ENCODE measurements at places on chromosomes 12 and 14.

DNA sequence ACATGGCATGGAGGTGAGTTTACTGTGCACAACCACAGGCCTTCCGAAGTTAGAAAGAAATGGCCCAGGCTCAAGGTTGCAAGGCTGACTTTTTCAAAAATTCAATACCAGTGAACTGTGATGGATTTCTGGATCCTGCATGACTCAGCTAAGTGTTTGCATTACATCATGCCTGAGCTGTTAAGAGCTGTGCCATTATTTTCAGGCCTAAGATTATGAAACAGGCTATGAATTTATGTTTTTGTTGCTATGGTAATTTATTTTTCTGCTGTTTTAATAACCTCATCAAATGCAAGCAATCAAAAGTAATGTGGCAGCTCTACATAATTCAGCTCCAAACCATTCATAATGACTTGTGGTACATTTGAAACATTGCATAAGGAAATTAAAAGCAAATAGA is 457.7 kb upstream of the TMEM132C start:
- no peak for DNase-seq

- no peak for DNase-seq
Observed at GRCh38 chr12:112341046-112341825, 41.0 kb downstream of the HECTD4 start.

GRCh38 chr14:93109572-93110481 is 5.9 kb downstream of the ITPK1 start:
- no peak for DNase-seq

DNA sequence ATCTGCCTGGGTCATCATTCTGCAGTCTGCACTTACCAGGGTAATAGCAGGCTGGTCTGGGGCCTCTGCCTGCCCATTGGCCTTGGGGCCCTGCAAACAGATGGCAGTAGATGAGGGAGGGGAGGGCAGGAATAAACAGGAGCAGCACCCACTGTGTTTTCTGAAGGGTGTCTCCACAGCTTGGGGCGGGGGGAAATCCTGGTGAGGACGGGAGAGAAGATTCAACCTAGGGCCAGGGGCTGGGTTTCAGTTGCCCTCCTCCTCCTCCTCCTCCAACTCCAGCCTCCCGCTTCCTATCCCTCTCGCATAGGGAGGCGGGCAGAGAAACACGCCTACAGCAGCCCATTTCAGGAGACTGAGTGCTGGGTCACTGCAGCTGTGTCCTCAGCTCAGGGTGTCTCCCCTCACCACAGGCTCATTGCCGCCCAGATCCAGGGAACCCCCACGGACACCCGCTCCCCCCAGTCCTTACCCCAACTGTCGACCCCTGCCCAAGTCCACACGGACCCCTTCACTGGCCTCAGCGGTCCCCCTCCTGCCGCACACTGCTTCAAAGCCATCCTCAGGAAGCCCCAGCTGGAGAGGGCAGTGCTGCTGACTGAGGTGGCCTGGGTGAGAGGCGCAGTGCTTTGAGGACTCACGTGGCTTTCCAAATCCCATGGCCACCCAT is 9.1 kb upstream of the KRT80 start:
- no peak for DNase-seq

DNA sequence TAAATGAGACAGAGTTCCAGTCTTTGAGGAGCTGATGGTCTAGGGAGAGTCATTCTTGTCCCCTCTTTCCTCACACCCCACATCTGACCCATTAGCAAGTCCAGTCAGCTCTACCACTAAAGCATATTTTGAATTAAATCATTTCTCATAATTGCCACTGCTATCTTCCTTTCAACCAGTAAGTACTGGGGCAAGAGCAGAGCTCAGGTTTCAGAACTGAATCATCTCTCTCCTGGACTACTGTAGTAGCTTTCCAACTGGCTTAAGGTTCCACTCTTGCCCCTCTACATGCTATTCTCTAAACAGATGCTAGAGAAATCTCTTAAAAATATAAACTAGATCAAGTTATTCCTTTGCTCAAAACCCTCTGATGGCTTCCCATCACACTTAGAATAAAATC is 218.3 kb downstream of the TTC6 start:
- DNase-seq: no peak

DNA sequence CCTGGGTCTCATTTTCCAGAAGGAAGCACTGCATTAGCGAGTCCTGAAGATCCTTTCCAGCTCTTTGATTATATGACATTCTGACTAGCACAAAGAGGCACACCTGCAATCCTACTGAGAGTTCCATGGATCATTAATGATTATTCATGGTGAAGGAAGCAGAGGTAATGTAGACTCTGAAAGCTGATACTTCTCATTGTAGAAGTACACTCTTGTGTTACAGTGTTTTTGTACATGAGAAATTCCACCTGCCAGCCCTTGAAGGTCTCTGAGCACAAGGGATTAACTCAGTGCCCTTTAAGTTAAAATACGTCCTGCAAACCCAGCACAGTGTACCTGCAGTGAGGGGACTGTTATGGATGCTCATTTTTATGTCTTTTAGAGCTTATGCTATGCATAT is 558.8 kb upstream of the FBXO33 start:
- DNase-seq: no peak

GRCh38 chr14:94027566-94028449 is 1.7 kb downstream of the OTUB2 start:
- no peak for DNase-seq
